CD4-positive, alpha-beta T cell treated with Interleukin-17A for 4 hours (primary cell): ENCODE measurements at places on chromosomes 1 and 21.
A peak's percentile ranks its signal among the peaks of the same experiment; 100 is the strongest.

GRCh38 chr1:69700770-69701169 lies 133.0 kb downstream of the LRRC7 start:
- peak; percentile 3 for DNase-seq

- no peak for DNase-seq
Measured at GRCh38 chr1:205271277-205271676, 43.5 kb downstream of the TMCC2 start.

DNA sequence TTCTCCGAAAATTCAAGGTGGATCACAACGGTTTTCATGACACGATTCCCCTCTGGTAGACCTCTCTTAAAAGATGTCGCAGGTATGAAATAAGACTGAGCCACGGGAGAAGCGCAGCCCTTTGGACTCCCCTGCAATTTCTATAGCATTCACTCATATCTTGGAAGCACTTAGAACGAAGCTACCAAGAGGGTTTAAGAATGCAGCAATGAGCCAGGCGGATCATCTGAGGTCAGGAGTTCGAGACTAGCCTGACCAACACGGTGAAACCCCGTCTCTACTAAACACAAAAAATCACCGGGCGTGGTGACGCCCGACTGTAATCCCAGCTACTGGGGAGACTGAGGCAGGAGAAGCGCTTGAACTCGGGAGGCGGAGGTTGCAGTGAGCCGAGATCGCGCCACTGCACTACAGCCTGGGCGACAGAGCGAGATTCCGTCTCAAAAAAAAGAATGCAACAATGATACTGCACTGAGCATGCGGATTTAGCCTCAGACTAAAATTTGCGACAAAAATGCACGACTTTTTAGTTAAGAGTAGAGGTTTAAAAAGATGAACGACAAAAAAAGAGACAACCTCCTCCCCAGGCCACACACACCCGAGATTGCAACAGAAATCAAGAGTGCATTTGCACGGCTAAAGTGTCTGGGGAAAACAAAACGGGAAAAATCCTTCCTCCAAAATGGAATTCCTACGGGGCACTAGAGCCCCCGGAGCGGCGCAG lies 743 bp downstream of the TOMM20 start:
- no peak for DNase-seq

GRCh38 chr1:67827688-67828087 lies 5.6 kb downstream of the GNG12 start:
- DNase-seq: no peak

DNA sequence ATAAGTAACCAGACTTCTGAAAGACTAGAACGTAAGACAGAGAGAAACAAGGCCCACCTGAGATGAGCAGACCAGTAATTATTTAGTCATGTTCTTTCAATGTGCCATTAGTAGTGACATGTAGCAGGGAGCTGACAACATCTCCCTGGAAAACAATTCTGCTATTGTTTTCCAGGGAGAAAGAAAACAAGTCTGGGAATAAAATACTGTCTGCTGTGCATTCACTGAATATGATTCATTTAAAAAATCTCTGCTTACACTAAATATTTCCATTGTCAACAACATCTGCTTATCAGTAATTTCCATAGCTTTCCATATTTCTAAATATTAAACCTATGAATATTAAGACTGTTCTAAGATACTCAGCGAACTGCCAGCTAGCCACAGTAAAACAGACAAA lies 80.0 kb downstream of the VCAM1 start:
- no peak for DNase-seq

GRCh38 chr1:194570476-194570875 lies 1384.1 kb upstream of the B3GALT2 start:
- DNase-seq: no peak

GRCh38 chr1:235013512-235013911 lies 115.1 kb downstream of the TOMM20 start:
- no peak for DNase-seq

DNA sequence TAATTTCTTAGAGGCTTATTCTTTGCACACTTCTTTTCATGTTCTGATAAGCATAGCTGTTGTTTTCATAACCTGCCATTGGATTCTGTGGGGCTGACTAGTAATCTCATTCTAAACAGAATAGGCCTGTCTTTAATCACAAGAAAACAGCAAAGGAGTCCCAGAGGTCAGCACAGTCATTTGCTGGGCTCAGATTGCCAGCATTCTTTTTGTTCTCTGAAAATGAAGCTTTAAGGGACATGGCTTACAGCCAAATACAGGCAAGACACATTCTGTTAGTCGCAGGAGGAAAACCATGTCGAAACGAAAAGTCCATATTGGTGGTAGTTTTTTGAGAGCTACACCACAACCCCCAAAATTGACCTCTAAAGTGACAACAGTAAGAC lies 75.0 kb downstream of the MRPS6 start:
- no peak for DNase-seq

DNA sequence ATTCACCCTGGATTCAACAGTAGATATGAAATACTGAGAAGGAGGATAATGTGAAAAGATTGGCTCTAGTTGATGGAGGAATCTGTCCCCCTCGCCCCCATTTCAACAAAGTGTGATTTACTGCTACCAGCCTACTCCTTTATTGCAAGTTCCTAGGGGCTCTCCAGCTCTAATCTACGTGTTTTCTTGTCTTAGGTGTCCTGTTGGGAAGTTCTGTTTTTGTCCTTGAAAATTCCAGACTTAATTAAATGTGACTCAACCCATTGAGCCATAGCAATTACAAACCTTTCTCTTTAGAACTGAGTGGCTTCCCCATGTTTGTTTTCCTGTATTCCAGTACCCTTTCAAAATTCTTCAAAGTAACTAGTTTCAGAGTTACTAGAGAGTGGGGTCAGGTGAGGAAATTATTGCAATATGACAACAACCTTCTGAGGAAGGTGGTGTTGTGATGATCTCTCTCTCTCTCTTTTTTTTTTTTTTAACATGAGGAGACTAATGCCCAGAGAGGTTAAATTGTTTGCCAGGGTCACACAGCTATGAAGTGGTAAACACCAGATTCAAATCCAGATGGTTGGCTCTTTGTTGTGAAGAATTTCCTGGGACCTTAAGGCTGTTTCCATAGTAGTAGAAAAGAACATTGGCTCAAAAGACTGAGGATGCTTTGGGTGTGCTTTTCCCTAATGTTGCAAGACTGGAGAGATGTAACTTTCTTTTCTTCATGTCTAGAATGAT lies 3.5 kb downstream of the RGL1 start:
- no peak for DNase-seq

GRCh38 chr1:60619581-60619980 lies 462.8 kb upstream of the NFIA start:
- no peak for DNase-seq

DNA sequence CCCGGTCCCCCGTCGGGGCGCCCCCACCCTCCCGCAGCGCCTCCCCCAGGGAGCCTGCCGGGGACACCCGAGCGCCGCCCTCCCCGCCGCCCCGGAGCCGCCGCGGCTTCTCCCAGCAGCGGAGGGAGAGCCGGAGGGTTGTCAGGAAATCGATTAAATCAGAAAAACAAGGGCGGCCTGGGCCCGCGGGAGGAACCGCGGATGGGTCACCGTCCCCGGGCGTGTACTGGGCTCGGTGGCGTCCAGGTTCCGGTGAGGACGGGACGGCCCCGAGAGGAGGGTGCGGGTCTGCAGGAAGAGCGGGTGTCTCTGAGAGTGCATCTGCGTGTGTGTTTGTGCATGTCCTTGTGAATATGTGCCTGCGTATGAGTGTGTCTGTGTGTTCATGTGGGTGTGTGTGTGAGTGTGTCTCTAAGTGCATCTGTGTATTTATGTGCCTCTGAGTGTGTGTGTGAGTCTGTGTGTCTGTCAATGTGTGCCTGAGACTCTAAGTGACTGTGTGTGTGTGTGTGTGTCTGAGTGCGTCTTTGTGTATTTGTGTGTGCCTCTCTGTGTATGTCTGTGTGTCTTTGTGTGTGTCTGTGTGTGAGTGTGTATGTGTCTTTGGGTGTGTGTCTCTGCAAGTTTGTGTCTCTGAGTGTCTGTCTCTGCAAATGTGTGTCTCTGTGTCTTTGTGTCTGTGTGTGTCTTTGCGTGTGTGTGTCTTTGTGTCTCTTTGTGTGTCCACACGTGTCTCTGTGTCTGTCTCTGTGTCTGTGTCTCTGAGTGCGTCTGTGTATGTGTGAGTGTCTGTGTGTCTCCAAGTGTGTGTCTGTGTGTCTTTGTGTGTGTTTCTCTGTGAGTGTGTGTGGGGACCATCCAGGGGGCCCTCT lies 1.1 kb downstream of the SPSB1 start:
- peak; percentile 61 for DNase-seq

DNA sequence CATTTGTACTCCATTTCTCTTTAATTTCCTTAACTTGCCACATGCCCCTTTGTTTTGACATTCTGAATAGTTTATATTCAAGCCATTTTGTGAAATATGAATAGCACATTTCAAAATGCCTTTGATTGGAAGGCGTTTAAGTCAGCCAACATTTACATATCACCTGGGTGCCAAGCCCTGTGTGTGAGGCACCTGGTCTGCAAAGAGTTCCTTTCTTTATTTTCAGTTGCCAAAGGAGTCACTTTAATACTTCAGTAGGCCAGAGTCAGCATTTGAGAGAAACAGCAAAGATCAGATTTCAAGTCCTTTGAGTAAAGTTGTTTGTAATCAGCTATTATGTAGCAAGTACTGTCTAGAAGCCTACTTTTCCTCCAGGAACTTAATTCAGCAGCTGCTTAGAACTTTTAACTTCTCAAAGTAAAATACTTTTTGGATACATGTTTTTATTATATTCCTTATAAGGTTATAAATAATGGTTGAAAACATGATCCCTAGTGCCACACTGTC lies 70.8 kb downstream of the DTL start:
- no peak for DNase-seq

DNA sequence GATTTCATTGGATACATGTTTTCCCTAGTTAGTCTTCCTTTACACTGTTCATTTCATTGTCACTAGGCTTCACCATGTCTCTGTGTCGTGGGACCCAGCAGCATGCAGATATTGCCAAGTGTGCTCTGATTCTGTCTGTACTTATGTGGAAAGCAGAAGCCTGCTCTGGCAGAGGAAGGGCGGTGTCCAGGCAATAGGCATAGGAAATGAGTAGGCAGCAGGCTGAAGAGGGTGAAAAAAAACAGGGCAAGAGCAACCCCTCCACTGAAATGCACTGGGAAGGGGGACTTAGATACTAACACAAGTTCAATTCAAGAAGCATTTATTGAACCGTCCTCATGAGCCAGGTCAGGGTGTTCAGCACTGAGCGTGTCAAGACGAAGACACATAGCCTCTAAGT lies 85.2 kb upstream of the VAV3 start:
- peak; percentile 33 for DNase-seq

- DNase-seq: no peak
Measured at GRCh38 chr1:29057700-29058099, 66.0 kb downstream of the TMEM200B start.

GRCh38 chr1:234665975-234666605 lies 56.1 kb upstream of the IRF2BP2 start:
- DNase-seq: no peak

DNA sequence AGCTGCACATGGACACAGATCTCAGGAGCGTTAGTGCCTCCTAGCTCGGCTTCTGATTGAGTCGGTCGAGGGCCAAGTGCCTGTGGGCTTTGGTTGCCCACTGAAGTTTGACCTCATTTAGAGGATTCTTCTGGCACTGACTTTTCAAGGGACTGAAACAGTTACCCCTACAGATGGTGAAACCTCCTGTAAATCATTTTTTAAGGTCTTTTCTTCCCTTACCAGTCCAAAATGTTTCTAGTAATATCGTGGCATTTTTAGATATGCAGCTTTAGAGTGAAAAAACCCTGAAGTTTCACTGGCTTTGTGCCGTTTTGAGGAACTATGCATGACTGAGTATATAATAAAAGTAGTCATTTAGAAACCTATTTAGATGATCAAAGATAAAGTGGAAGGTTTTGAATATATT lies 34.7 kb upstream of the L1TD1 start:
- no peak for DNase-seq

DNA sequence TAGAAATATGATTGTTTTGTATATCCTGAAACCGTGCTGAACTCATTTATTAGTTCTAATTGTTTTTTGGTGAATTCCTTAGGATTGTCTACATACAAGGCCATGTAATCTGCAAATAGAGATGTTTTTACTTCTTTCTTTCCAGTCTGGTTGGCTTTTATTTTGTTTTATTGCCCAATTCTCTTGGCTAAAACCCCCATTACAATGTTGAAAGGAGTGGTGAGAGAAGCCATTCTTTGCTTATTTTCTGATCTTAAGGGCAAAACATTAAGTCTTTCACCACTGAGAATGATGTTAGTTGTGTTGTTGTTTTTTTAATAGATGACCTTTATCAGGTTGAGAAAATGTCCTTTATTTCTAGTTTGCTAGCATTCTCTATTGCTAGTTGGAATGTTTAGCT lies 157.3 kb downstream of the NTMT2 start:
- DNase-seq: no peak
